Right atrium auricular region (tissue), 2 donors: ENCODE measurements at places on chromosomes 7 and 10. TPM values are rescaled to one million over a fixed set of nuclear protein-coding genes. Genes with fewer than 3 reads are reported as not detected.

ATE1 gene
- 31.0 TPM for total RNA-seq

IFIT1B gene
- total RNA-seq = 0.24 TPM

ANKRD30A gene
- total RNA-seq = not detected

CPN1 gene
- not detected for total RNA-seq

VIPR2 gene
- total RNA-seq = 3.8 TPM

PAPOLB gene
- 0.11 TPM for total RNA-seq

STK31 gene
- total RNA-seq = 0.33 TPM

GRCh38 chr7:2520131-2520760 is 672 bp downstream of the LFNG start:
- DNase-seq = no peak

DNA sequence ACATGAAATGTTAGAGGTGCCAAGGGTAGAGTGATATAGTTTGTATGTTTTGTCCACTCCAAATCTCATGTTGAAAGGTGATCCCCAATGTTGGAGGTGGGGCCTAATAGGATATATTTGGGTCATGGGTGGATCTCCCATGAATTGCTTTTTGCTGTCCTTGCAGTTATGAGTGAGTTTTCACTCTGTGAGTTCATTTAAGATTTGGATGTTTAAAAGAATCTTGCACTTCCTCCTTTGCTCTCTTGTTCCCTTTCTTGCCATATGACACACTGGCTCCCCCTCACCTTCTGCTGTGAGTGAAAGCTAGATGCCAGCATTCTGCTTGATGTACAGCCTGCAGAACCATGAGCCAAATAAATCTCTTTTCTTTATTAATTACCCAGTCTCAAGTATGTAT is 269.2 kb downstream of the ZWINT start:
- DNase-seq = no peak

DNA sequence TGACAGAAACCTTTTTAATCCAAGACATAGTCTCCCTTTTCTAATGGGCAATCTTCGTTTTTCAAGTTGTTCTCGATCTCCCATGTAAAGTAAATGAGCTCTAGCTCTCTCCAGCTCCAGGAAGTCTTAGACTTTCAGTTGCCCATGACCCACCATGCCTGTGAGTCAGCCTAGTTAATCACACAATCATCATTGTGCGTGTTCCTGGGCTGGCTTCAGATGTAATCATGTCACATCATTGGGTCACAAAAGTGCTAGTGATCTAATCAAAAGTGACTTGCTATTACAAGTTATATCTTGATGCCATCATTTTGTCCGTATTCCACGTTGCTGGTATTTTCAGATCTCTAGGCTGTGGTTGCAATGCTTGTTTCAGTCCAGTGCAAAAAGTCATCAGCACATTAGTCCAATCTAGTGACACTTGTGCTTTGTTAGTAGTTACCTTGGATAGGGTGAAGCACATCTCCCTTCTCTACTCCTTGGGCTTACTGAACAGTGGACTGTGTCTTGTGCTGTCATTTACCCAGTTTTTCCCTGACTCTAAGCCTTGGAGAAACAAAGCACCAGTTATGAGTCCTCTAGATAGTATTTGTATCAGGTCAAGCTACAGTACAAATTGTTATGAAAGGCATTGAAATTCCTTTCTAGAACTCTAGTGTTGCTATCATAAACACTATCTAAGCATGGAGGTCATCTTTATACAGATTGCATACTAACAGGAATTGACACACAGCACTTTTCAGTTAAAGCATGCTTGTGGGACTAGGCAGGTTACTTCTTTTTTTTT is 316.6 kb downstream of the GFRA1 start:
- DNase-seq = no peak

DNA sequence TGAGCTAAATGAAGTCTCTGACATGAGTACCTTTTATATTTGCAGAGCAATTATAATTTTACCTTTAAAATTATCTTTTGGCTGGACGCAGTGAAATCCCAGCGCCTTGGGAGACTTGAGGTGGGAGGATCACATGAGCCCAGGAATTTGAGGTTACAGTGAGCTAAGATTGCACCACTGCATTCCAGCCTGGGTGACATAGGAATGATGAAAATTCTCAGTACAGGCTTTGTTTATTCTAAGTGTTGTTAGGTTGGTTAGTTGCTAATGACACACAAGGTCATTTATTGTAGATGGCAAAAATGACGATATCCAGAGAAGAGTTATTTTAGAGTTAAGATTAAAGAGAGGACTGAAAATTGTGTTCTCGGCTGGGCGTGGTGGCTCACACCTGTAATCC is 87.6 kb downstream of the XRCC2 start:
- DNase-seq = no peak

DNA sequence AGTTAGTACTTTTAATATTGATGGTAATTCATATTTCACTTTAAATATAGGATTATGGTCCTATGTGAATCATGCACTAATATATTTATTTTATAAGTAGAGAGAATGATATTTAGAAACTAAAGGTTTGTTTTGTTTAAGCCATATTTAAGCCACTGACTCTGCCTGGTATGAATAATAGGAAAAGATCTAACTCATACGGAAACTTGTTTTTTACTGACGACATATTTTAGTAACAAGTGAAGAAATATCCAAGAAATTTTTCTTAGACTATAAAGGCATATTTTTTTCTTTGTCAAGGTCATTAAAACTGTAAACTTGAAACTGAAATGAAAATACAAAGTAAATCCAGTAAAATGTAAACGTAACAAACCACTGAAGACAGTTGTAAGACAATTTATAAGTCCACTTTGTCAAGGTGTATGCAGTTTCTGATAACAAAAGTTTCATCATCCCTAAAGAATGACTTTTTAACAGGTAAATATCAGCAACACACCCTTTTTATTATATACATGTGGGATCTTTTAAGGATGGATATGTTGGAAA is 147.1 kb downstream of the PHF14 start:
- no peak for DNase-seq

GRCh38 chr10:89454561-89455347 is 40.4 kb downstream of the IFIT5 start:
- no peak for DNase-seq

DNA sequence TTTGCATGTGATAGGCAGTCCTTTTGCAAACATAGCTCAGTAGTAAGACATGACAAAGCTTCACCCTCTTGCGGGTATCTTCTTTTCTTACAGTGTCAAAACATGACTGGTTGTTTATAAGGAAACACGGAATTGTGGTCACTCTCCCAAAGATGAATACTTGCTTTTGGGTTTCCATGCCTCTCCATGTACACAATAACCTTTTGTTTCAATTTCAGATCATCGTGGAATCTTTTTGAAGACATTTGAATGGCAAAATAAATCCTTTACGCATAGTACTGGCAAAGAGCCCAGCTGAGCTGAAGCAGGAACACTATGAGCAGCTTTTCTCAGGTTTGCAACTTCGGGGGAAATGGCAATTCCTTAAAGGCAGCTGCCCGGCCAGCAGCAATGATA is 156.8 kb upstream of the FRMD4A start:
- no peak for DNase-seq

GRCh38 chr7:35694161-35694783 is 663 bp downstream of the HERPUD2 start:
- no peak for DNase-seq

DNA sequence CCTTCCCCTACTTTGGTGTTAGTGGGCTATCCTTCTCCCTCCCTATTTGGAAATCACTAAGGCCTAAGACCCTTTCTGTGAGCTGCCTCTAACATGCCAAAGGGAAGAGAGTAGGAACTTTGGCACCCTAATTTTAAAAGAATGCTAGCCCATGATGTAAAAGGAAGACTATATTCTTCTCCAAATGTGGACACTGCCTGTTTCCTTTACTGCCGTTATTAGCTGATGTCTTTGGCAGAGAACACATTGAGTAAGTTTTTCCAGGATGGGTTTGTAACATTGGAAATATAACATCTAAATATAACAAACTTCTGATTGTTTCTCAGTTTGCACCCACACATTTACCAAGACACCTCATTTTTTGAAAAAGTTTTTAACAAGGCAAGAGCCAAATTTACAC is 56.9 kb upstream of the TNKS2 start:
- DNase-seq = no peak

DNA sequence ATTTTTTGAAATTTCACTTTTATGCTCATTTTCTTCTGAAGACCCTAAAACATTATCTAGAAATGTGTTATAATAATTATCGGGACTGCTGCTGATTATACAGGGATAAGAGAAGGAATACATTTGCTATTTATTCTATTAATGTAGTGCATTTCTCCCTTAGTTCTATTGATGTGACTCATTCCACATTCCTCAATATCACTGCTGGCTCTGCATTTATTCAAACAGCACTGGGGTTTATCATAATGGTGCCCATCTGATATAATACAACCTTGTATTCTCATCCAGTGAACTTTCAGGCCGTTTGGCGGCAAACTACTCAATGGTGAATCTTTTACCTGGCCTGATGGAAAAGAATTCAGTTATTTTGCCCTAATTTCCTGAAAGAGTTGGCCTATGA is 7.8 kb downstream of the KCND2 start:
- DNase-seq = no peak

DNA sequence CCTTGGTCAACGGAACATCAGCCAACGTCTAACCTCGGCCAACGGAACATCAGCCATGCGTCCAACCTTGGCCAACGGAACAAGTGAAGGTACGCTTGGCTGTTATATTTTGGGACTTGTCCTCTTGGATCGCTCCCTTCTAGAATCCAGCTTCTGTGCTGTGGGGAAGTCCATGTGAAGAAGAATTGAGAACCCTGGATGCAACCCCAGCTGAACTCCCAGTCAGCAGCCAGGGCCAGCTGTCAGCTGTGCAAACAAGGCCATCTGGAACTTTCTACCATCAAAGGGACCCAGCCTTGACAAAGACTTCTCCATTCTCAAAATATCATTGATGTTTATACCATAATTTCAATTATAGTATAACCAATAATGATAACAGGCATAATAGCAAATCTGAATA is 43.3 kb upstream of the ITGA8 start:
- no peak for DNase-seq
